ENCODE measurements at places on chromosomes 7 and 10. TPM values are rescaled to one million over a fixed set of nuclear protein-coding genes. Genes with fewer than 3 reads are reported as not detected.

Gene ABCB1
- total RNA-seq: 17.6 TPM

Gene INPP5A
- 63.5 TPM for total RNA-seq

Gene TRIL
- 1.6 TPM for total RNA-seq

Gene TMEM26
- total RNA-seq: 4.1 TPM

Gene CPED1
- total RNA-seq: 61.4 TPM

- no peak for DNase-seq
Measured at GRCh38 chr10:58514111-58514770, 1.6 kb downstream of the BICC1 start.

DNA sequence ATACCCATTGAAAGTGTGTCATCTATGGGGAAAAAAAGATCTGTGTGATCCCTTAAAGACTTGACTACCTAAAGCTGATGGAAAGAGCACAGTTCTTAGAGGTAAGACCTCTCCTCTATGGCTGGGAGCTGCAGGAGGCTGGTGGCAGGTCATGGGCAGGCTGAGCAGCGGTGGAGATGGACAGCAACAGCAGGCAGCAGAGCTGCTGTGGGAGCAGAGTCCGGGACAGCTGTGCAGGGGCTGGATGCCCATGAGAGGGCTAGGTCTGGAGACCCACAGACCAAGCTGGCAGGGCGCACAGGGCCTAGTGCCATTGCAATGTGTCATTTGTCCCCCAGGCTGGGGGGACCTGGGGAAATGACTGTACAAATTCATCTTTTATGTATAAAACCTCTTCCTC is 13.4 kb upstream of the EPHA1 start:
- DNase-seq: no peak

- no peak for DNase-seq
Measured at GRCh38 chr10:68333058-68333395, 299 bp upstream of the PBLD start.

DNA sequence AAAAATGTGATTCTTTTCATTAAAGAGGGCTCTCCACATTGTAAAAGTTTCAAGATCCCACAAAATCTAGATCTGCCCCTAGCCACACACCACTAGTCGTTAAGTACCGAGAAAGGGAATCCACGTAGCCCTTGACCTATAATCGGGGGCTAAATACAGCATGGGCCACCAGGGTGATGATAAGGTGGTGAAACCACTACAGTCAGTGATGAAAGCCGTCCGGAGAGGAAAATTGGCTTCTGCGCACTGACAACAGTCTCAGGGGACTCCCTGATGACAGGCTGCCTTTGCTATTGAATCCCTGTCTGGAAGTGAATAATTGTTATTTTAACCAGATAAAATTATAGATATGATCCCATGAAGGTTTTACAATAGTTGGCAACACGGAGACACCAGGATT is 4.6 kb downstream of the TECTB start:
- no peak for DNase-seq

All from ureter (tissue), 1 donor.